Activated CD8-positive, alpha-beta memory T cell treated with anti-CD3 and anti-CD28 coated beads for 48 hours (primary cell): ENCODE measurements at places on chromosomes 16 and 17.

DNA sequence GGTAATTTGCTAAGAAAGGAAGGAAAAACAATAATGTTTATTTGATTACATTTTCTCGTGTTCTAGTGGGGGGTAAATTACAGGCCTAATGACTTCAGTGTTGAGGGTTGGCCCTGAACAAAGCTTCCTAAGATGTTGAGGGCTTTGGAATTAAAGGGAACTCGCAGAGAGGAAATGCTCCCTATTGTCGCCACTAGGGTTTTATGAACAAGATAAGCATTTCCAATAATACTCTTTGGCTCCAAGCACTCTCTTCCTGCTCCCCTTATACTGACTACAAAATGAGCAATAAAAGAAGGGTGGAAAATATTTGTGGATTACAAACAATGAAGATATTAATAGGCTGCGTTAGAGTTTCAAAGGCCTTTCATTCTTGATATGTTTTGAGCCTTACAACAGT is 363.6 kb downstream of the HS3ST3B1 start:
- no peak for DNase-seq

GRCh38 chr16:27899736-27900135 is 163.8 kb downstream of the GSG1L start:
- DNase-seq = no peak

- DNase-seq = no peak
These were observed 65.9 kb downstream of the CCT6B start for GRCh38 chr17:34895383-34895782.

- peak; percentile 19 for DNase-seq
These were observed 21.4 kb downstream of the ZC3H18 start for GRCh38 chr16:88591577-88592021.

DNA sequence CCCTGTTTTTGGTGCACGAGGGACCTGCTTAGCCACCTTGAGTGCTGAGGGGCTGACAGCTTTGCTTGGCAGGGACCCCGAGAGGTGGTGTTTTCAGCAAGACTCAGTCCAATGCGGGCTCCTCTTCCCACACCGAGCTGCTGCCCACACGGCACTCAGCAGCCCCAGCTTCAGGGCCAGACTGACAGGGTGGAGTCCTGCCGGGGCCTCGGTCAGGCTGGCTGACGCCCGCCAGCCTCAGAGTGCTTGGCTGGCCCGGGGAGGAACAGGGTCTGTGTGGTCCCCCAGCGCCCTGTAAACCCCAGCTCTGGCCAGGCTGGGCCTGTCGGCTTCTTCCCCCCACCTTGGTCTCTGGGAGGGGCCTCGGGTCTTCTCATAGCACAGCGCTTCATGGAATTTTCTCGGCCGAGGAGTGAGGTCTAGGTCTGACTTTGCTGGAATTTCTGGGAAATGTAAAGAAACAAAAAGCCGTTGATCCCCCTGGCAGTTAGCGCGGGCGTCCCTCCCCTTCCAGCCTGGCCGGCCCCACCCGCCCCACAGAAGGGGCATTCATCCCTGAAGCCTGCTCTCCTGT is 2.6 kb downstream of the SOX8 start:
- no peak for DNase-seq

- no peak for DNase-seq
These were observed 118.2 kb upstream of the KCNJ18 start for GRCh38 chr17:21573961-21574610.

- no peak for DNase-seq
These were observed 8.2 kb downstream of the FAM20A start for GRCh38 chr17:68592682-68593641.

DNA sequence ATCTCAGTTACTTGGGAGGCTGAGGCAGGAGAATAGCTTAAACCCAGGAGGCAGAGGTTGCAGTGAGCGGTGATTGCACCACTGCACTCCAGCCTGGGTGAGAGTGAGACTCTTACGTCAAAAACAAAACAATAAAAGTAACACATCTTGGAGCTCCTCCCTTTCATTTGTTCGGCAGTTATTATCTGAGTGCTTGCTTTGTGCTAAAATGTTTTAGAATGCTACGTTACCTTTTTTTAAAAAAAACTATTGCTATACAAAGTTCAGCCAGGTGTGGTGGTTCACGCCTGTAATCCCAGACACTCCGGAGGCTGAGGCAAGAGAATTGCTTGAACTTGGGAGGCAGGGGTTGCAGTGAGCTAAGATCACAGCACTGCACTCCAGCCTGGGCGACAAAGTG is 15.8 kb downstream of the IST1 start:
- no peak for DNase-seq

DNA sequence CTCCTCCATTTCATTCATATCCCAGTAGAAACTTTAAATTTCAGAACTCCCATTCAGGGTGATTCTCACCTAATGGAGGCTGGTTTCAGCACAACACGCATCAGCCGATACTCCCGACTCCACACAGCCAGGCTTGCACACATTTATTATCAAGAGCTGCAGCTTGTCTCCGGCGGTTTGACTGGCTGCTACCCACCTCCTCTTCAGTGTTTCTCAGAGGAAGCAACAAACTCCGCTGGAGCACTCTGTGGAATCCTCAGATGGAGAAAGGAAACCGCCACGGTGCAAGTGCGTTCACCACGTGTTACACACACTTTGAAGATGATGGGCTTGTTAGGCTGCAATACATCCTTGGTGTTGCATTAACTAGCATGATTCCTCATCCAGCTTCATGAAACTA is 39.7 kb upstream of the NUDT7 start:
- no peak for DNase-seq

- DNase-seq = peak; percentile 74
These were observed 1.5 kb downstream of the TNFRSF12A start for GRCh38 chr16:3021449-3022207.

DNA sequence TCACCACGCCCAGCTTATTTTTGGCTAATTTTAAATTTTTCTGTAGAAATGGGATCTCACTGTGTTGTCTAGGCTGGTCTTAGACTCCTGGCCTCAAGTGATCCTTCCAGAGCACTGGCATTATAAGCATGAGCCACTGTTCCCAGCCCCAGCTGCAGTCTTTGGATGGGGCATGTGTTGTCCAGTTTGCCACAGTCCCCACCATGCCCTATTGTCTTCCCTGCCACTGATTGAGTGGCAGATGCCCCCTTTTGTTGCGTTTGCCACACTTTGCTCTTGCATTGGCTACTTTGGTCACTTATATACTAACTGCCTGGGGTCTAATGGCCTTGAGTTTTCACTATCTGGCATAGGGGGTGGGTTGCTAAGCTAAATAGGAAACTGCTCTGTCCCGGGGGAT is 60.8 kb downstream of the ABCC1 start:
- DNase-seq = no peak

DNA sequence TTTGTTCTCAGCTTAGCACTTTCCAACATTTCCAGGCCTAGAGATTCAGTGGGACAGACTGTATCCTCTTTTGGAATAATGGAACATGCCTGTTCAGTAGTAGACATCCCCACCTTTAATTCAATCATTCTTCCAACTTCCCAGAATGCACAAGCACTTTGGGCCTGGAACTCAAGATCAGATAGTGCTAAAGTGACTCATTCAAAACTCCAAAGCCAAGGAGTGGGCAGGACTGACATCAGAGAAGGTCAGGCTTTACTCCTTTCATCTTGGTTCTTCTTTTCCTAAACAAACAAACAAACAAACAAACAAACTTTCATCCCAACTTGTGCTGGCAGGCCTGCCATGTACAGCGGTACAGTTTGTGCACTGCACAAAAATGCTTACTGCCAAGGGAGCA is 172.0 kb downstream of the AXIN2 start:
- DNase-seq = no peak

DNA sequence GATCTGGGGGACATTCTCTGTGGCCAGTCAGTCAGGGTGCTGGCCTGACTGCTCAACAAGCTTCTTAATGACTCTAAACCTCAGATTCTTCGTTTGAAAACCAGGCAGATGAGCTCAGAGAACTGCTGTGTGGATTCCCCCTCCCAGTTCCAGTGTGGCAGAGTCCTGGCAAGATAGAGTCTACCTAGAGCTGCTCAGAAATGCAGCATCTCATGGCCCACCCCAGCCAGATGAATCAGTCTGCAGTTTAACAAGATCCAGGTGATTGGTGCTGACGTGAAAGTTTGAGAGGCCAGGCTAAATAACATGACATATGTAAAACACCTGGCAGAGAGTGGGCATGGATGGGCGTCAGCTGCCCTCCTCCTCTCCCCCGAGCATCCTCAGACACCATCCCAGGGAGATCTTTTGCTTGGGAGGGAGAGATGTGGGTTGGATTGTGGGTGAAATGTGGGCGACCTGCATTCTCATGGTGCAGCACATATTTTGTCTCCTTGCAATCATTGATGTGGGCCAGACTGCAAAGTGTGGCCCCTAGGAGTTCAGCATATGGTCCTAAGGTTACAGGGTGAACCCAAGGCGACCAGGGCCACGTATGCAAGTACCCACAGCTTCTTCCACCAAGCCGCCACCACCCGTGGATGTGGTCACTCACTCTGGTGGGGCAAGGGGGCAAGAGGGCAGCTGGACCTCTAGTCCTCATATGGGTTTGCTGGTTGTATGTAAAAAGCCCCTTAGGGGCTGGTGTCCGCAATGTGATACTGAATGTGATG is 19.5 kb downstream of the SOCS3 start:
- DNase-seq = no peak

DNA sequence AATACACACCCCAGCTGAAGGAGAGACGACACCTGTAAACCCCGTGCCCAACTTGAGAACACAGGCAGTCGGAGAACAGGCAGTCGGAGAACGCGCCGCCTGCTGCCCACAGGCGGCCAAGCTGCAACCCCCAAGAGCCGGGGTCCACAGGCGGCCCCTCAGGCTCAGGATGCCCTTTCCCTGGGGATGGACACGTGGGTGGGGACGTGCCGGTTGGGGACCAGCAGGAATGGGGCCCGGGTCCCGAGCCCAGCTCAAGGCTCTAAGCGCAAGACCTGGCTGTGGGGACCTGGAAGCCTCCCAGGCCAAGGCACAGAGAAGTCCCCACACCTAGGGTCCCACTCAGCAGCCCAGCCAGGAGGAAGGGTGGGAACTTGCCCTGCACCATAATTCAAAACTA is 79.5 kb upstream of the GNG13 start:
- no peak for DNase-seq

DNA sequence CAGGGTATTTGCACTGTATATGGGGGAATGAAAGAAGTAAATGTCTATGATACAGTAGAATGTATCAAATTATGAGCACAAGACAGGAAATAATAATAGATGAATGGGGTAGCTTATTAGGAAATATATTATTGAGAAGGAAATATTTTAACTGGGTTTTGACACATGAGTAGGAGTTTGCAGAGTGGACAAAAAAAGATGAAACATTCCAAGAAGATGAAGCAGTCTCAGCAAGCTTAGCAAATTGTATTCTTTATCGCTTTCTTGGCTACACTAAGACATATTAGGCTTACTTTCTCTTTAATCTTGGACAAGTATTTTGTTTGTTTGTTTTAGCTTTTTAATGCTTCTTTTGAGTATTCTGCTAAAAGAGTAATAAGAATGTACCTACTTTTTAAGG is 1.3 kb upstream of the KRTAP4-9 start:
- DNase-seq = no peak

GRCh38 chr17:18033442-18034099 is 5.4 kb downstream of the ATPAF2 start:
- DNase-seq = no peak

DNA sequence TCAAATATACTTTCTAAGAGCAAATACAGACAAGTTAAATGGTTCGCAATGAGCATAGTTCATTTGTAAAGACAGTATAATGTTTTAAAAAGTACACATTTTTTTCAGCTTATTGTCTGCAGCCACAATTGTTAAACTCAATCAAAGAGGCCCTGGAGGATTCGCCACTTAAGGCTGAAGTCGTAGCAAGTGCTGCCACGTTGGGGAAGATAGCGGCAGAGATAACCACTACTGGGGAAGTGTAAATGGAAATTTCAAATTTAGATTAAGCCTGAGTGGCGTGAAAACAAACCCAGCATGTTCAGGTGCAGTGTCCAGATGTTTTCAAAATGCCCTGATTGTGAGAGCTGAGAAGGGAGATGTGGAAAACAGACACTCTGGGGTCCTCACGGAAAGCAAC is 8.4 kb downstream of the PMP22 start:
- DNase-seq = no peak

- no peak for DNase-seq
These were observed 168.0 kb upstream of the RPH3AL start for GRCh38 chr17:520447-521182.

DNA sequence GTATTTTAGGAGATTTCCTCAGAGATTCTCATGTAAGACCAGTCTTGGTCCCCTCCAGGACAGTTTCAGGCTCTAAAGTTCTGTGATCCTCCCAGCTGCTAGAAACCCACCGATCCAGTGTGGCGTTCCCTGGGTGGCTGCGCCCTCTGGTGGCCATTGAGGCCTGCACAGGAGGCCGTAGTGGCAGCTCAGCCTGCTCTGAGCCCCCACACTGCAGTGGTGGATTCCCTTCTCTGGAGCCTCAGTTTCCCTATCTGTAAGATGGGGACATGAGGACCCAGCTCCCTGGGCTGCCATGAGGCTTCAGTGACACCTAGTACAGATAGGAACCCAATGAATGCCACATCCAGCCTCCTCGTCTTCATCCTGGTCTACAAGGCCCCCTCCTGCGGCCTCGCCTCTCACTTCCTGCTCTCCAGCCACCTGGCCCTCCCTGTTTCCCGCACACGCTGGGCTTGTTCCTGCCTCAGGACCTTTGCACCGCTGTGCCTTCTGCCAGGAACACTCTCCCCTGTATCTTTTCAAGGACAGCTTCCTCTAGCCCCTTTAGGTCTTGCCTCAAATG is 16.5 kb downstream of the CCDC102A start:
- DNase-seq = peak; percentile 68
